ENCODE measurements at places on chromosomes 2 and 18.

GRCh38 chr2:136129601-136130000 lies 11.7 kb upstream of the CXCR4 start:
- H3K27me3 ChIP-seq, result no peaks in the 10 kb centered on the region
- no peak overlapping the region for H3K4me3 ChIP-seq
- H3K36me3 ChIP-seq, result no peaks in the 10 kb centered on the region

GRCh38 chr2:53787614-53788289 lies 908 bp downstream of the ERLEC1 start:
- H3K4me3 ChIP-seq, result peak overlapping the region; percentile 93
- peaks cover 45% of the 10 kb centered on the region for H3K4me1 ChIP-seq
- peak overlapping the region; percentile 84 for H3K27ac ChIP-seq
- no peaks in the 10 kb centered on the region for H3K36me3 ChIP-seq

DNA sequence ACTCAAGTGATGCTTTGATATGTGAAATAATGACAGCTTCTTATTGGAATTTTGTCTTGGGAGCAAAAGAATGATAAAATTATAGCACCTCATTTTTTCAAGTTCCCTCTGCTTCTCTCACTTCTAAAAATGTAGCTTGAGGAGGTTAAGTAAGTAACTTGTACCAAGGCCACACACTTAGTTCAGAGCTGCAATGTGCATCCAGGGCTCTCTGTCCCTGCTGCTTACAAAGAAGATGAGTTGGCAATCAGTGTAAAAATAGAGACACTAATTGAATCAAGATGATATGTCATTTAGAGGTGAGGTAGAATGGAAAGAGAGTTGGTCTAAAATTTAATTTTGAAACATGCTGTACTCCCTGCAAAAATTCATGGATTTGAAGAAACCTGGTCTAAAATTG lies 312.0 kb upstream of the TNP1 start:
- no peak overlapping the region for H3K27ac ChIP-seq
- H3K4me3 ChIP-seq, result no peak overlapping the region
- H3K27me3 ChIP-seq, result no peaks in the 10 kb centered on the region
- H3K36me3 ChIP-seq, result no peaks in the 10 kb centered on the region

- no peaks in the 10 kb centered on the region for H3K27me3 ChIP-seq
- DNase-seq, result no peak
- H3K4me3 ChIP-seq, result no peak overlapping the region
- H3K4me1 ChIP-seq, result peaks cover 5% of the 10 kb centered on the region
- H3K27ac ChIP-seq, result no peak overlapping the region
These were observed 36.9 kb downstream of the RAPH1 start for GRCh38 chr2:203498161-203498560.

DNA sequence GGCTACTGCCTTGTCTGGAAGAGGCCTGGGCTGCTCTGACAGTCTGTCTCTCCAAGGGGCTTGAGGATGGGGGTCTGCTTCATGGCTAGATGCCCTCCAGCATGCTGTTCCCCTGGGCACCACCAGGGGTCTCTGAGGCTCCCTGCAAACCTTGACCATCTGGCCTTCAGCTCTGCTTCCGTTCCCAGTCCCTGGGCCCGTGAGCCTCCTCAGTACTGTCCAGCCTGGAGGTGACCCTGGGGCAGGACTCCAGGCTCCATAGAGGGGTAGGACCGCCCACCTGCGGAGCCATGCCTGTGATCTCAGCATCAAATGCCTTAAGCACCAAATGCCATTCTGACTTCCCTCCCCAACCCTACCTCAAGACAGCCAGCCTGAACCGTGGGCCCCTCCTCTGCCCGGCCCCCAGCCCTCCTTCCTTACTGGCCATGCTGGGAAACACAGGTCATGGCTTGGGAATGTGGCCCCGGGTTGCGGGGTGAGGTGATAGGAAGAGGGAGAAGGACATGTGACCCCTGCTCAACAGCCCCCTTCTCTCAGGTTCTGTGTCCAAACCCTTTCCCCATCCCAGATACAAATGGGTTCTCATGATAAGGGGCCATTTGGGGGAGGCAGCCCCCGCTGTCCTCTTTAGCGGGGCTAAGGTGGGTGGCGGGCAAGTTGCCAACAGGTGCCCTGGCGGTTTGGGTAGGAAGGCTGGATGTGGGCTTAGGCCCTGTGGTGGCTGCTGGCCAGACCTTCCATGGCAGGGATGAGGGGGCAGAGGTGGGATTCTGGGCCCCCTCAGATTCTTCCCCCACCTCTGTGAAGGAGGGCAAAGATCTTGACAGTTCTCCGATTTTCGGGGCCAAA lies 25.0 kb downstream of the SPEG start:
- peak overlapping the region; percentile 94 for H3K27ac ChIP-seq
- peaks cover 25% of the 10 kb centered on the region for H3K36me3 ChIP-seq
- H3K27me3 ChIP-seq, result no peaks in the 10 kb centered on the region
- H3K4me3 ChIP-seq, result peak overlapping the region; percentile 42
- DNase-seq, result no peak

- H3K27ac ChIP-seq, result peak overlapping the region; percentile 60
- peaks cover 4% of the 10 kb centered on the region for H3K4me1 ChIP-seq
- no peaks in the 10 kb centered on the region for H3K27me3 ChIP-seq
- no peak for DNase-seq
These were observed 21.8 kb downstream of the COLEC12 start for GRCh38 chr18:478681-479080.

- peak overlapping the region; percentile 78 for H3K4me3 ChIP-seq
- DNase-seq, result no peak
- H3K36me3 ChIP-seq, result no peaks in the 10 kb centered on the region
- peaks cover 31% of the 10 kb centered on the region for H3K4me1 ChIP-seq
- peak overlapping the region; percentile 93 for H3K27ac ChIP-seq
- no peaks in the 10 kb centered on the region for H3K27me3 ChIP-seq
These were observed 729 bp upstream of the SELENOI start for GRCh38 chr2:26345283-26345544.

DNA sequence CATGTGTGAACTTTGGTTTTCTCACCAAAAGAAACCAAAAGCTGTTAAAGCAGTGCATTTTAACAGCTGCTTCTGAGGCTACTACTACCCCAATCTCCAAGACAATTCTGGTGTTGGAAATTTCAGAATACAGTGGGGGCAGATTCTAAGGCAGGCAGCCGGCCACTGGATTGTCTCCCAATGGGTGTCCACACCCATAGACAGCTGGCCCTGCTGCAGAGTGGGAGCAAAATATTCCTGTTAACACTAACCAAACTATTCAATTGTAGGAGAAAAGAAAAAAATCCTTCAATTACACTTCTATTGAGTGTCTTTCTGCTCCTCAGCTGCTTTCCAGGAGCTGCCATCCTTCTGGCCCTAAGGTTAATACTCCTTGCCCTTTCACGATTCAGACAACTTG lies 223.7 kb downstream of the ALK start:
- no peak overlapping the region for H3K4me3 ChIP-seq
- H3K4me1 ChIP-seq, result peaks cover 4% of the 10 kb centered on the region
- peak; percentile 80 for DNase-seq
- no peaks in the 10 kb centered on the region for H3K27me3 ChIP-seq
- H3K36me3 ChIP-seq, result no peaks in the 10 kb centered on the region

DNA sequence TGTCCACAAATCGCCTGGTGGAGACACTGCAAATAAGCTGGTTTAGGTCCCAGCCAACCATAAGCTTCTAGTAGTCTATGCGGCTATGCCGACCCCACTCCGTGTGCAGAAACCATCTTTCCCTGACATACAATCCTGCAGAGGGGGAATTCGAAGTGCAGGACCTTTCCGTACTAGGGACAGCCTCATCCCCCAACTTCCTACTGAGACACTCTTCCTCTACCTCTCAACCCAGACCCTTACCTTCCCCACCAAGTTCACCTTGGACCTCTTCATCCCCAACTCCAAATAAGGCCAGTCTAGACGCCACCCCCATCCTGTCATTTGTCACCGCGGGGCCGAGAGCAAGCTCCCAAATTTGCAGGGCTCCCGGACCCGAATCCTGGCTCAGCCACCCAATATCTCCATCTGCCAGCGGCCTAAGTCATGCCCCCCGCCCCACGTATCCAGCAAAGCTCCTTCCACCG lies 496 bp downstream of the SUCLG1 start:
- H3K4me3 ChIP-seq, result peak overlapping the region; percentile 100
- peak overlapping the region; percentile 92 for H3K27ac ChIP-seq
- H3K4me1 ChIP-seq, result peaks cover 27% of the 10 kb centered on the region

GRCh38 chr2:212052412-212053159 lies 486.0 kb downstream of the ERBB4 start:
- H3K4me3 ChIP-seq, result no peak overlapping the region
- DNase-seq, result no peak
- H3K27me3 ChIP-seq, result no peaks in the 10 kb centered on the region
- H3K4me1 ChIP-seq, result no peaks in the 10 kb centered on the region

- no peaks in the 10 kb centered on the region for H3K36me3 ChIP-seq
- no peak for DNase-seq
- no peaks in the 10 kb centered on the region for H3K27me3 ChIP-seq
- H3K27ac ChIP-seq, result no peak overlapping the region
- no peak overlapping the region for H3K4me3 ChIP-seq
These were observed 52.4 kb downstream of the AKAIN1 start for GRCh38 chr18:5144629-5145028.

- H3K4me1 ChIP-seq, result no peaks in the 10 kb centered on the region
- no peaks in the 10 kb centered on the region for H3K27me3 ChIP-seq
- DNase-seq, result no peak
- H3K36me3 ChIP-seq, result no peaks in the 10 kb centered on the region
- no peak overlapping the region for H3K27ac ChIP-seq
These were observed 37.4 kb downstream of the ARL4C start for GRCh38 chr2:234459401-234460009.

DNA sequence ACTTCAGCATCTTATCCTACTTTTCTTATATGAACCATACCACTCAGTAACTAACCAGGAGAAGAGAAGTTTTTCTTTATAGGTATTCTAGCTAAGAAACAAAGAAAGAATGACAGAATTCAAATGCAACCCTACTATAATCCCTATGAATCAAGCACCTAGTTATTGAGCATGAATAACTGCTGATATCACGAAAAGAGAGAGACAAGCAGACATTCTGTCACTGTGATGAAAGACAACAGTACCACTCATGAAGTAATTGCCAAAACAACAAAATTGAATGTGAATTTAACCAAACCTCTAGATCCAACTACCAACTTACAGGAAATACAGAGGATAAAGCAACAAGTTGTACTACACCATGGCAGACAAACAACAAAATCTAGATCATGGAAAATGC lies 15.3 kb downstream of the TTC21B start:
- no peaks in the 10 kb centered on the region for H3K27me3 ChIP-seq
- no peak for DNase-seq

- H3K4me3 ChIP-seq, result no peak overlapping the region
- no peaks in the 10 kb centered on the region for H3K4me1 ChIP-seq
- peaks cover 4% of the 10 kb centered on the region for H3K27me3 ChIP-seq
- no peak for DNase-seq
These were observed 275.6 kb downstream of the SLC4A3 start for GRCh38 chr2:219902891-219903552.

DNA sequence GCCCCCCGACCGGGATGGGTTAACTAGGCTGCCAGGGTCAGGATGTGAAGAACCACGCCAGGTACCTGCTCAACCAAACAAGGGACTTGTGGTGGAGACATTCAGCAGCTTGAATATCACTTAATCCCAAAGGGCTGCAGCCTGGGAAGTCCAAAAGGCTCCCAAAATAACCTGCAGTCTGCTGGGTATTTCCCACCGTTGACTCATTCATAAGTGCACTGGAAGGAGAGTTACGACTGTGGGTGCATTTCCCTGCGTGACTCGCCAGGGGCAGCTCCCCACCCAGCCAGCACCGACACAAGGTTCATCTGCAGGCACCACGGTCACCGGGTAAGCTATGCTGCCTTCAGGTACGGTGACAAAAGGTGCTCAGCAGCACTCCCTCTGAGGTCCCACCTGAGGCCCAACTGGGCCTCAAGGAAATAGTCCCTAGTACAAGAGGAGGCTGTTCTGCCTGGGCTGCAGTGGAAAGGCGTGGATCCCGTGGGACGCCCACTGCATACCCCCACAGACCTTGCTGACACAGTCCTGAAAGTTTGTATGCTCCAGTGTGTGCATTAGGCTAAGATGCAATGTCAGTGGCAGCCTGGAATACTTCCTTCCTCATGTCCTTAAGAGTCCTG lies 86.5 kb downstream of the UXS1 start:
- H3K36me3 ChIP-seq, result peaks cover 34% of the 10 kb centered on the region
- peaks cover 20% of the 10 kb centered on the region for H3K4me1 ChIP-seq
- DNase-seq, result no peak
- H3K27me3 ChIP-seq, result no peaks in the 10 kb centered on the region
- H3K27ac ChIP-seq, result no peak overlapping the region

- H3K27ac ChIP-seq, result no peak overlapping the region
- H3K36me3 ChIP-seq, result no peaks in the 10 kb centered on the region
- H3K4me1 ChIP-seq, result no peaks in the 10 kb centered on the region
- H3K27me3 ChIP-seq, result no peaks in the 10 kb centered on the region
- DNase-seq, result no peak
- H3K4me3 ChIP-seq, result no peak overlapping the region
These were observed 171.4 kb downstream of the FSHR start for GRCh38 chr2:48982887-48983435.

GRCh38 chr18:26119246-26119645 lies 14.4 kb upstream of the PSMA8 start:
- no peaks in the 10 kb centered on the region for H3K27me3 ChIP-seq
- no peak overlapping the region for H3K4me3 ChIP-seq
- H3K4me1 ChIP-seq, result no peaks in the 10 kb centered on the region

- H3K4me3 ChIP-seq, result no peak overlapping the region
- H3K36me3 ChIP-seq, result no peaks in the 10 kb centered on the region
- no peaks in the 10 kb centered on the region for H3K4me1 ChIP-seq
- no peak overlapping the region for H3K27ac ChIP-seq
These were observed 716.2 kb upstream of the VRK2 start for GRCh38 chr2:57330447-57330846.

- H3K27me3 ChIP-seq, result no peaks in the 10 kb centered on the region
- H3K4me1 ChIP-seq, result no peaks in the 10 kb centered on the region
- H3K4me3 ChIP-seq, result no peak overlapping the region
- DNase-seq, result peak; percentile 10
- no peaks in the 10 kb centered on the region for H3K36me3 ChIP-seq
These were observed 38.1 kb upstream of the ARHGAP25 start for GRCh38 chr2:68696554-68696953.

DNA sequence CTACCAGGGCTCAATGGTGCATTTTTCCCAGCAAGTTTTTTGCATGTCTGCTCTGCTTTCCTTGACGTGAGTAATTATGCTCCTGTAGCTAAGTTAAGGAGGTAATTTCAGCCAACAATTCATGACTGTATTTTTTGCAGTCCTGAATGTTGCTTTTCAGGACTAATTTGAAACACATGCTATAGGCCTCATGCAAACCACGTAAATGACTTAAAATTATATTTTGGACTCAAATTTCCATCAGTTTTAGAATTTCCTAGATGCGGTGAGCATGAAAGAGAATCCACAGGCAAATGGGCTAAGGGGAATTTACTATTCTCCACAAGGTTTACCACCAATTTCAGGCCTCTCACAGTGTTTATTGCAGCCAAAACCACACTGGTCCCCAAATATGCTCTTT lies 589.9 kb upstream of the LRRTM1 start:
- H3K4me1 ChIP-seq, result no peaks in the 10 kb centered on the region
- no peak overlapping the region for H3K27ac ChIP-seq
- H3K4me3 ChIP-seq, result no peak overlapping the region

- H3K27me3 ChIP-seq, result no peaks in the 10 kb centered on the region
- peaks cover 47% of the 10 kb centered on the region for H3K36me3 ChIP-seq
- no peak overlapping the region for H3K4me3 ChIP-seq
- no peak overlapping the region for H3K27ac ChIP-seq
These were observed 56.6 kb downstream of the AGPS start for GRCh38 chr2:177449159-177449558.

- no peak overlapping the region for H3K4me3 ChIP-seq
- H3K36me3 ChIP-seq, result no peaks in the 10 kb centered on the region
- no peaks in the 10 kb centered on the region for H3K27me3 ChIP-seq
- DNase-seq, result no peak
These were observed 68.6 kb downstream of the GALNT3 start for GRCh38 chr2:165725421-165725820.
